ENCODE measurements at places on chromosomes 7 and 10.

DNA sequence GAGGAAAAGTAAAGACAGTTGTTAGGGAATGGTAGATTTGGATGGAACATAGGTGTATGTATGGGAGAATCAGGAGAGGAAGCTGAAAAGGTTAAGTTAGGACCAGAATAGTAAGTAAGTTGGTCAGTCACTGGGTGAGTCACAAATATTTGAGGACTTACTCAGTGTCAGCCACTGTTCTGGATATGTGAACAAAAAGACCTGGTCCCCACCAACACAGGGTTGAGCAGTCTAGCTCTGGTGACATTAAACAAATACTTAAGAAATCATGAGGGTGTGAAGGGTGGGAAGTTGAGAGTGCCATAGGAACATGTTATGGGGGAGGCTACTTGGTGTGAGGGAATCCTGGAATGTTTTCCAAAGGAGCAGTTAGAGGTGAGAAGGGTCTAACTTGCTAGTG is 246.9 kb downstream of the PTEN start:
- peak; percentile 55 for DNase-seq

DNA sequence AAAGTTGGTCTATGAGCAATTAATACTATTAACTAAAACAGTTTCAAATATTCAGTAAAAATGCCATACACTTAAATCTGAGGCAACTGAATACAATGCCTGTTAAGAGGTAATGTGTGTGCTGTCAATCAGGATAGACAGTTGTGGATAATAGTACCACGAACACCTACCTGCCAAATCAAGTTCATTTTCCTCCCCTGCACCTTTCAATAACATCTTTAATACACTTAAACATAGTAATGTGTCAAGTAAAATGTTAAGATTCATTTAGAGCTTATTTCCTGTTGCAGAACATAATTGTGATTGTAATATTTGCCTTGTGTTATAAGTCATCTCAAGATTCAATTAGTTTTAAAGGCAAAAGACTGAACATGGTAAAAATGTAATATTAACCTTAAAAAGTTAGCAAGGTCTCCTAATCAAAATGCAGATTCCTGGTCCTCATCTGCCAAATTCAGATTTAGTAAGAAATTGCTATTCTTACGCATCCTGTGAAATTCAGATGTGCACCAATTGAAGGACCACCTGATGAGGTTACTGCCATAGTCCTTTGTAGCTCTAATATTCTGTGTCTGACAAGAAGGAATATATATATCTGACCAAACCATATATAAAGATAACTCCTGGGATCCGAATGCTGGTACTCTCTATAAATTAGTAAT is 37.1 kb downstream of the COL1A2 start:
- DNase-seq: peak; percentile 53

DNA sequence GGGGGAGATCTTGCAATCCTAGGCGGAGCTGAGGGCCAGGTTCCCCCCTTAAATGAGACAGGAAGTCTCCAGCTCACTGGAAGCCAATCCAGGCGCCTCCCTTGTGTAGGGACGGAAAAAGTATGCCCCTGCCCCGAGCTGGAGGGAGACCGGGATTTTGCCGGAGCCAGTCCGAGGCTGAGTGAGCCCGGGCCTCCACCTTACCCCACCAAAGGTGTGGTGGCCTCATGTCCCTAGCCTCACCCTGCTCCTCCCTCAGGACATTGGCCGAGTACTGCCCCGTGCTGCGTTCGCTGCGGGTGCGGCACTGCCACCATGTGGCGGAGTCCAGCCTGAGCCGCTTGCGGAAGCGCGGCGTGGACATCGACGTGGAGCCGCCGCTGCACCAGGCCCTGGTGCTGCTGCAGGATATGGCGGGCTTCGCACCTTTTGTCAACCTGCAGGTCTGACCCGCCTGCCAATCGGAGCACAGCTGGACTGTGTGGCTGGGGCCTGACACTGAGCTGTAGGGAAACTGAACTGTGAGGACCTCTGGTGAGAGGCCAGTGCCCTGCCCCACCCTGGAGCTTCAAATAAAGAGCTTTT is 2.0 kb downstream of the FBXL15 start:
- DNase-seq: peak; percentile 79

DNA sequence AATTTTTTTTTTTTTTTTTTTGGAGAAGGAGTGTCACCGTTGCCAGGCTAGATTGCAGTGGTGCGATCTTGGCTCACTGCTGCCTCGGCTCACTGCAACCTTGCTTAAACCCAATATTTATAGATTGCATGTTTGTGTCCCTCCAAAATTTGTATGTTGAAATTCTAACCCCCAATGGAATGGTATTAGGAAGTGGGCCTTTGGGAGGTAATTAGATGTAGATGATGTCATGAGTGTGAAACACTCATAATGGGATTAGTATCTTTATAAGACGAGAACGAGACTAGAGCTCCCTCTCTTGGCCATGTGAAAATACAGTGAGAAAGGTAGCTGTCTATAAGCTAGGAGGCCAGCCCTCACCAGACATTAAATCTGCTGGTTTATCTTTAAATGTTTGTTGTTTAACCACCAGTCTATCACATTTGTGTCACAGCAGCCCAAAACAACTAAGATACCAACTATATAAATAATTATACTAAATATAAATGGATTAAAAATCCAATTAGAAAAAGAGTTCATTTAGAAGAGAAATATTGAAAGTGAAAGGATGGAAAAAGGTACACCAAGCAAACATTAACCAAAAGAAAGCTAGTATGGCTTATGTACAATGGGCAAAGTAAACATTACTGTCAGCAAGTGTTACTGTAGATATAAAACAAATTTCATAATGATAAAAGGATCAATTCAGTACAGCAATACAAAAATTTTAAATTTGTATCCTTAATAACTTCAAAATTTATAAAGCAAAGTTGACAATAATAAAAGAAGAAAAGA is 9.3 kb downstream of the TCAF1 start:
- peak; percentile 62 for DNase-seq

DNA sequence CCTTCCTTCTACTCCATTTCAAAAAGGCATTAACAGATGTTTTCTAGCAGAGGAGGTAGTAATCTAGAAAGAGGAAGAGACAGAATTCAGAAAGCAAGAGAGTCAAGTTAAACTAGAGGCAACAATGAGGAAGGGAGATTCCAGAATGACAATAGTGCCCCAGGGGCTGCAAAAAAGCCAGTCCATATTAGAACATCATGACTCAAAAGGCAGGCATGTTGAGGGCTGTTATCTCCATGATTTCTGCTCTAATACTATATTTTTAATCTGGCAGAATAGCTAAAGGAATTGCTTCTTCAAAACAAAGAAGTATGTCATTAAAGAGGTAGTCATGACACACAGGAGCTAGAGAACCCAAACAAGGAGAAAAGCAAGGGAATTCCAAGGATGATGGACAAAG is 599.6 kb downstream of the INHBA start:
- peak; percentile 57 for DNase-seq

DNA sequence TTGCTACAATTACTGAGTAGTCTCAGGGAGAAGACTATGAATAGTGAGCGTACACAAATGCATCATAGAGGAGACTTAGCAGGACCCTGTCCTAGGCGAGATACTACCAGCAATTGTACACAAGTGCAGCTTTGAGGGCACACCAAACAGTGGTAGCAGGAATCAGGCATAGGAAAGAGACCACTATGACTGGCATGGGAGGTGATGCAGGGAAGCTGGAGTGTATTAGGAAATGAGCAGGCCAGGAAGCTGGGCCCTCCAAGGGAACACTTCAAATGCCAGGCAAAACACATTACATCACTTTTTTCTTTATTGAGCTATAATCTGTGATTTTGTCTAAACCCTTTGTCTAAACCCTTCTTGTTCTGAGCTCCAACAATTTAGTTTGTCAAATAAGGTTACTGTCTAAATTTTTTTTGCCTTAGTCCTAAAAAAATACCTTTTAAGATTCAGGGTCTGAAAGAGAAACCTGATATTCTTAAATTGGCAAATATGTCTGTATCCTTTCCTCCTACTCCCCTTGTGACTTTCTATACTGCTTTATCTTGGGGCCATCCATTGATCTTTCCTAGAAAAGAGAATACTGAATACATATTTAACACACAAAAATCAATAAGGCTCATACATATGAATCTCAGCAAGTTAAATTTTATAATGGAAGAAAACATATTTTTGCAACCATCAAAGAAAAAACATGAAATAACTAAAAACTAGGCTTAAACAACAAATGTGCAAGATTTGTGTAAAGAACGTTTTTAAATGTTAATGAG is 193.8 kb upstream of the PHYHIPL start:
- no peak for DNase-seq

- no peak for DNase-seq
Measured at GRCh38 chr7:47389171-47389922, 192.6 kb downstream of the TNS3 start.

GRCh38 chr7:102190776-102191350 is 95.8 kb upstream of the SH2B2 start:
- no peak for DNase-seq

DNA sequence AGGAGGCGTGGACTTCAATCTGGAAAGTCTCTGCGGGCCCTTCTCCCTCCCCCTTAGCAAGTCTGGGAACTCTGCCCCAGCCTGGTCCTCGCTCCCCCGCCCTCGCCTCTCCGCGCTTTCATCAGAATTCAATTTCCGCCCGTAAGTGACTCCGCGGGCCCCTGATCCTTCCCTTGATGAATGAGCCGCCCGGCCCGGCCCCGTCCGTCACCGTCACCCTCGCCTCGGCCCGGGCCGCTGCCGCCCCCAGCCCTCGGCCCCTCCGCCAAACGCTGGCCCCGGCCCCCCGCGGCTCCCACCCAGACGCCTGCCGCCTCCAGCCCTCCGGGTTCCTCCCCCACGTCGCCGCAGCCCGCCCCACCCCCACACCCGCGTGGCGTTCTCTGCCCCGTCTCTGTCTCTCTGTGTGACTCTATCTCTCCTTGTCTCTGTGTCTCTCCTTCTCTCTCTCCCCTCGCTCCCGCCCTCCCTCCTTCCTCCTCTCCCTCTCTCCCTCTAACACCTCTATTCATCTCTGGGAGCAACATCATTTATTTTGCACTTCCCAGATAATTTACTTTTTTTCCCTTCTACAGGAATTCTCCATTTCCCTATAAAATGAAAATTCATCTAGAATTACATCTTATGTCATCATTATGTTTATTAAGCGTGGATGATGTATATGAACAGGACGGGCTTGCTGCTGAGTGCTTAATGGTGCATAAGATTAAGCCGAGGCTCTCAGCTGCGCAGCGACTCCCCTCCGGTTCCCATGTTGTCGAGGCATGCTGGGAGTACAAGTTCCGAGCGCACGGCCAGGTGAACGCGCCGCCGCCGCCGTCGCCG is 91.2 kb upstream of the PAX2 start:
- DNase-seq: no peak

GRCh38 chr10:3103646-3104045 is 36.3 kb downstream of the PFKP start:
- no peak for DNase-seq

- DNase-seq: no peak
Measured at GRCh38 chr10:30455816-30456215, 21.8 kb downstream of the MAP3K8 start.

- DNase-seq: no peak
Measured at GRCh38 chr7:34011696-34012095, 106.4 kb downstream of the BMPER start.

DNA sequence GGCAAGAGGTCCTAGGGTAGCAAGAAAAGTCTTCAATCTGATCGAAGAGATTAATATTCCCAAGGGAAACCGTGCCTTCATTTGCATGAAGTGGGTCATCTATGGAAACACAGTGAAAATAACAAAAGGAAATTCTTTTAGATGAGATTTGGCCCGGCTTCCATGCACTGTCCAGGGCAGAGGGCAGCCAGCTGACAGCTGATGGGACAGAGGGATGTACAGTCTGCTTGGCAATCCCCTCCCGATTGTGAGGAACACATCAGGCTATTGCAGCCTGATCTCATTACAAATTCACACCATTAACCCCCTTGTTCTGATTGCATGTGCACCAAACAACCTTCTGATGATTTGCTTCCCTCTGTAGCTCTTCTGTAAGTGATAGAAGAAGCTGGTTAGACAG is 105.3 kb downstream of the FRMD4A start:
- DNase-seq: no peak

GRCh38 chr10:62079885-62080559 is 178.5 kb downstream of the ARID5B start:
- no peak for DNase-seq

DNA sequence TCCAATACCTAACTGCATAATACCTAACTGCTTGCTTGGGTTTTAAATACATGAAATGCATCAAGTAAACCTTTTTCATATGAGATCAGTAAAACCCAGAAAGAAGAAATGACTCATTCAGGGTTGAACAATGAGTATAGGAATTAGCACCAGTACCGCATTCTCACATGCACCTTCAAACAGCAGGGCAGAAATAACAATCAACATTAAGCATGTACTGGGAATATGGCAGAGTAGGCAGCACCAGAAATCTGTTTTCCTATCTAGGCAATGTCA is 850.3 kb upstream of the SORCS1 start:
- no peak for DNase-seq

- peak; percentile 10 for DNase-seq
Measured at GRCh38 chr7:85065306-85065705, 121.5 kb downstream of the SEMA3D start.

DNA sequence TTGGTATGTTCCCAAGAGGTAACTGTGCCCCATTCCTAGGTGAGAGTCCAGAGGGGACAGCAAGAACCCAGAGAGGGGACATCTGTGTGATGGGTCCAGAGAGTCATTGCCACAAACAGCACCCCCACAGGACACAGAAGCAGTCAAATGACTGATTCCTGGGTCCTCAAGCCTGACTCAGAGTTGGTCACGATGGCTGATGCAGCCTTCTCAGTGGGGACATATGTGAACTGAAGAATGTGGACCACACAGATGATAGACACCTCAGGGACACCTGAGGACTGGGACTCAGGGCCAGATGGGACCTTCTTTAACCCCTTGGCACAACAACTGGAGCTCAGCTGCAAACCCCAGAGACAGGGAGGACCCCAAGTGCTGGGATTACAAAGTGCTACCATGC is 96.5 kb downstream of the STRA8 start:
- DNase-seq: no peak

DNA sequence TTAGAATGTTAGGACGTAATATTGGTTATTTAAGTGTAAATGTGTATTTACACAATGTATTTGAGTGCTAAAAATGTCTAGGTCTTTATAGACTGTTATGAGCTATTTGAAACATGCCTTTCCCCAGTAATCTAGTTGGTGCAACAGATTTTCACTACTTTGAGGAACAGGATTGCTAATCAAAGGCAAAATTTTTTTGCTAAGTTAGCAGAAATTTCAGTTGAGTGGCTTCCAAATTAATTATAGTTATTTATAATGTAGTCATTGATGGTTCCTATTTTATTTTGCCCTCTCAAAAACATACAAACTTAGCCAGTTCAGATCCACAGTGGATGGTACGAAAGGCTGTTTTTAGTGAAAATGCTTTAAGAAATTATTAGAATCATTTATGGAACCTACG is 78.7 kb upstream of the LYZL2 start:
- DNase-seq: no peak
